NCI-H1048 (cell line): ENCODE measurements at places on chromosomes 12 and 14.
A peak's percentile ranks its signal among the peaks of the same experiment; 100 is the strongest.

DNA sequence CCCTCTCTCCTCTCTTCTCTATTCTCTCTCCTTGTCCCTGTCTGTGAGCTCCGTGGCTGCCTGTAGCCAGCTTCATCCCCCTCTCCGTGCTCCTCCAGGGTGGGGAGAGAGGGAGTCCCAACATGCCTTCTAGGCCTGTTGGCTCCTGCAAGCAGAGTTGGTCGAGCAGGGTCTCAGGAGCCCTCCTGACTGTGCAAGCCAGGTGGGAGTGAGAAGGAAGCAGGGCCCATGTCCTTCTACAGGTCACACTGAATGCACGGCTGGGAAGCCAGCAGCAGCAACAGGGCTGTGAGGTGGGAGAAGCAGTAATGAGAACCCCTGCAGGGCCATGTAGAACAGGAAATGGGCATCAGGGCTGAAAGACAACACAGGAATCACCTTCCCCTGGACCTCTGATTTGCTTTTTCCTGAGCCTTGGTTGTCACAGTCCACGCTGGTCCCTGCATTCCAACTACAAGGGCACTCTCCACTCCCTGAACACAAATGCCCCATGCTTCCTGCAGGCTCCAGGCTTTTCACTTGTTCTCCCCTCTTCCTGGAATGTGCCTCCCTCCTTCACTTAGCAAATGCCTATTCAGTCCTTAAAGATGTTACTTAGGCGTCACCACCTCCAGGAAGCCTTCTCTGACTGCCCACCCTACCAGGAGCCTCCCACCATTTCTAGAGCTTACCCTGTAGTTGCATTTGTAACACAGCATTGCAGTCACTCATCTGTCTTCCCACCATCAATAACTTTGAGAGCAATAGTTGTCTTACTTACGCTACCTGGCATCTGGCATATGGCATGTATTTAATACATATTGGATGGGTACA, 51.2 kb downstream of the TSPAN11 start:
- DNase-seq: no peak

GRCh38 chr14:91267965-91268437, 23.5 kb upstream of the GPR68 start:
- no peak for DNase-seq

DNA sequence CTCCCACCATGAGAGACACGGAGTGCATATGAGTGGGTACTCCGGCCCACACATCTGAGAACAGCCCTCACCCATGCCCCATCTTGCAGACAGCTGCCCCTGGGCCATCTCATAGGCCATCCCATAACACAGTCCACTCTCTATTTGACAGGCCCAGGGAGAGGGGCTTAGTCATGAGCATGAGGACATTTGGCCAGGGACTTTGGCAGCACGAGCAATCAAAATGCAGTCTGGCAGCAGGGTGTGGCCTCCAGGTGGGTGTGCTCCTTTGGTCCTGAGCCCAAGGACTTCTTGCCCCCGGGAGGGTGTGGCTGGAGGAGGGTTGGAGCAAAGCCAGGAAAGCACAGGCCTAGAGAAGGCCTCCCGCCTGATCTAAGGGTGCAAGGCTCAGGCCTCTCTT, 25.6 kb downstream of the EMP1 start:
- DNase-seq: no peak

DNA sequence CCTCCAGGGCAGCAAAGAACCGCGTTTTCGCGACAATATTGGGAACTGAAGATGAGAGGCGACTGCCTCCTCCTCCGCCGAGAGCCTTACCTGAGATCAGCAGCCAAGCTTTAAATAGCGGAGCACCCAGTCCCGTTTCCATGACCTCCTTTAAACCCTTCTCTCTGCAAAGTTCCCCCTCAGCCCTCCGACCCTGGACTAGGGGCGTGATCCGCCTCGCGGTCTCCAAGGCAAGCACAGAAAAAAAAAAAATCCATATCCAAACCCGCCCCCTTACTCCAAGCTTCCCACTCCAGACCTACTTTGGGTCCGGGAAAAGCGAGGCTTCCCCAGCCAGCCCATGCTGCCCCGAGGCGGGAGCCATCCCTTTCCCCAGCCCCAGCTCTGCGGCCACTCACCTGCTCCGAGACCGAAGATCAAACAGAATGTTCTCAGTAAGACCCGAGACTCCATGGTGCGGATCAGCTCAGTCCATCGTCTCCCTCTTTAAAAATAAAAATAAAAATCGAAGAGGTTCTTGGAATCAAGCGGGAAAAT, 630 bp downstream of the NELL2 start:
- no peak for DNase-seq

- no peak for DNase-seq
Measured at GRCh38 chr14:92956961-92957360, 34.0 kb downstream of the CHGA start.

DNA sequence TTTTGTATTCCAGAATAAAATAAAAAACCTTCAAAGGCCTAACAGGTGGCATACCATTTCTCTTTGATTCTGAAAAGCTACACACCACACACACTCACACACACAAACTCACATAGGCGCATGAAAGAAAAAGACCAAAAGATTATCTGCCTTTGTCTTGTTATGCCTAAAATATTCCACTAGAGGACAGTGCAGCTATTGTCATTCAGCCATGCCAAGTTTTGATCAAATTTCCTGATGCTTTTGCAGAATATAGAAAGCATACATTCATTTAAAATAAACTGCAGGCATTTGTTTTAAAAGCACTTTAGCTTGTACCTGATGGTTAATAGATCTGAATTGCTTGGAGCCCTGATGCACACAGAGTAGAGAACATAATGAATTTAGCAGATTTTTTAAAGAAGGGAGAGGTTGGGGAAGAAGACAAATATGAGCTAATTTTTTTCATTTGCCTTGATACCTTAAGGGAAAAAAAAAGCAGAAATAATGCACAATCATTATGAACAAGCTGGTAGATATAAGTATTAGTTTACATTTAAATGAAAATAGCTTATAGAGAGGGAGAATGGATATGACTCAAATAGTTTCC, 1766.9 kb upstream of the SEL1L start:
- peak; percentile 33 for DNase-seq

- DNase-seq: no peak
Measured at GRCh38 chr12:122084857-122085405, 6.4 kb downstream of the MLXIP start.

DNA sequence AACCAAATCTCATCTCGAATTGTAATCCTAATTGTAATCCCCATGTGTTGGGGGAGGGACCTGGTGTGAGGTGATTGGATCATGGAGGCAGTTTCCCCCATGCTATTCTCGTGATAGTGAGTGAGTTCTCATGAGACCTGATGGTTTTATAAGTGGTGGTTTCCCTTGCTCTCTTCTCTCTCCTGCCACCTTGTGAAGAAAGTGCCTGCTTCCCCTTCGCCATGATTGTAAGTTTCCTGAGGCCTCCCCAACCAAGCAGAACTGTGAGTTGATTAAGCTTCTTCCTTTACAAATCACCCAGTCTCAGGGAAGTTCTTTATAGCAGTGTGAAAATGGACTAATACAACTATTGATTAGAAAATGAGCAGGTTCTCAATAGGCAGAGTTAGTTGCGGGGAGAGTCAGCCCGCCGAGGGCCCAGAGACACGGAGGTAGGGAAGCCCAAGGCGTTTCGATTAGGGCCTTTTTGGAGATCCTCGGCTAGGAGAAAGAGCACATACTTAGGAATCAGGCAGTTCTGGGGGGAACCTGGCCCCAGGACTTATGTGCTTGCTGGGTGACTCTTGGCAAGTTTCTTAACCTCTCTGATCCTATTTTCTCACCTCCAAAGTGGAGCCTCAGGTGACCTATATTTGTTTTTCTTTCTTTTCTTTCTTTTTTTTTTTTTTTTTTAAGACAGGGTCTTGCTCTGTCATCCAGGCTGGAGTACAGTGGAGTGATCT, 65.7 kb downstream of the MVK start:
- DNase-seq: no peak

DNA sequence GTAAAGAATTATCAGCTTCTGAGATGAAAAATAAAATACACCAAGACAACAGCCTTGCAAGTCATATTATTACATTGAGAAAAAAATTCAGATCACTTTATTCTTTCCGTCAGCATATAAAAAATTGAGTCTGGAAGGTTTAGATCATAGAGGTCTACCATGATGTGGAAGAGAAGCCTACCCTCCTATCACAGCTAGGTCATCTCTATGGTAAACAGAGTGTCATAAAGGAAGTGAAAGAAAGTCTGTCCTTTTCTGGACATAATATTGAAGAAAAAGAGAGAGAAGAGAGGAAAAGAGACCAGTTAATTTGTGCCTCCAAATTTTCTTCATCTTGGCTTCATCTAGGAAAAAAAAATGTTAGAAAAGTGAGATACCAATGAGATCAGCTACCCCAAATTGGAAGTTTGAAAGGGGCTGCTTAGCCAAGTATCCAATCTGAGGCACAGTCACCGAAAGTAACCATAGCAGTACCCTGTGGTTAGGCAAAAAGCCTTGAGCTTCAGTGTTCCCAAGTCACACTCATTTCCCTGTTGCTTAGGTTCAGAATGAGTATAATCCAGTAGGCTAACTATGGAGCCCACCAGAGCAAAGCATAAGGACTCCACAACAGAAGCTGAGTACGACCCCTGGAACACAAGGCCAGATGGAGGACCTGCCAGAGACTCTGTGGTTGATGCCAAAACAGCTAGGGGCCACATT, 38.1 kb downstream of the DUSP6 start:
- no peak for DNase-seq

DNA sequence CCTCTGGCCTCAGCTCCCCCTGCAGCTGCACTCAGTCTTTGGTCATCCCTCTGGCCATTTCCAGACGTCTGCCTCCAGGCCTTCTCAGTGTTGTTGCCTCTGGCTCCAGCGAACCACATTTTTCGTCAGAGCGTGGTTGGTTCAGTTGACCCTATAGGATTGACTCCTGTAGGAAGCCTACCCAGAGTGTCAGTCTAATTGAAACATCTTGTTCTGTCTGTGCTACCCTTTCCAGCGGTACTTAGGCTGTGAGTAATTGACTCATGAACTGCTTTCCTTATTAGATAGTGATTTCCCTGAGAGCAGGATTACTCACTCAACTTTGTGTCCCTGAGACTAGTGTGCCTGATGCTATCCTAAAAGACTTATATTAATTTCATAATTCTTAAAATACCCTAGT, 373.2 kb downstream of the ATP23 start:
- DNase-seq: no peak

- no peak for DNase-seq
Measured at GRCh38 chr14:101199028-101199770, 295.7 kb upstream of the RTL1 start.

- DNase-seq: no peak
Measured at GRCh38 chr14:73935666-73936065, 14.2 kb downstream of the FAM161B start.

DNA sequence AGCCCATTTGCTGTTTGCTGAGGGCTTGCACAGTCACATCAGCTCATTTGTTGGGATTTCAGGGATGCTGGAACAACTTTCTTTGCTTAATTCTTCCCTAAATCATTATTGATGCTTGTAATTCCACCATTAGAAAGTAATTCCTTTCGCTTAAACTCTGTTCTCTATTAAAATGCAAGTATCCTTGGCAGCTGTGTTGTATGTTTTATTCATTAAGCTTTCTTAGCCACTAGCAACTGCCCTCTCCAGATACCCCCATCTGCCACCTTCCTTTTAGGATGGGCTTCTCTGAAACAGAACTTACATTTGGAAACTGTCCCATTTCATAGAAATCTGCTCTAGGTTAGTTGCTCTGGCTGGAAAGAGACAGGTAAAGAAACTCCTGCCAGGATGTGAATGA, 43.7 kb downstream of the ADCK1 start:
- DNase-seq: no peak

DNA sequence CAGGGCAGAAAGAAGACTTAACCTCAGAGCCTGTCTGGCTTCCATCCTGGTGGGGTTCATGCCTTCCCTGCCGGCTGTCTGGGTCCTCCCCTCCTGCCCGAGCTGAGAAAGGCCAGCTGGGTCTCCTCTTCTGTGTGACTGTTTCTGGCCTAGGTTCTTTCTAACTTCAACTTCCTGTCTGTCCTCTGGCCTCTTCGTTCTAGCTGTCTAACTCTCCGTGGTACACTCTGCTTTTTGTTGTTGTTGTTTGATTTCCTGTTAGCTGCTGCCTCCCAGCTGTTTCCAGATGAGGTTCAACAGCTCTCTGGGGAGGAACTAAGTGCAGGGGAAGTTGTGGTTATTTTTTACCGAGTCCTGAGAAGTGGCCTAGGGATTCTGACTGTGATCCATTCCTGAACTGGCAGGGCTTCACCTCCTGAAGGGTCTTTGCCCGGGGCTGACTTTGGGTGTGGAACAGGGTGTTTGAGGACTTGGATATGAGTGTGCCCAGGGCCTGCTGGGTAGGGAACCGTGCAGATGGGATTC, 3.2 kb downstream of the MLXIP start:
- no peak for DNase-seq

GRCh38 chr12:131615326-131616042, 95.4 kb upstream of the SFSWAP start:
- DNase-seq: no peak

- no peak for DNase-seq
Measured at GRCh38 chr14:60977847-60978246, 3.0 kb downstream of the TRMT5 start.
